ENCODE measurements at places on chromosomes 1 and 21.

GRCh38 chr1:86416343-86416742 lies 7.6 kb upstream of the CLCA2 start:
- DNase-seq: no peak

DNA sequence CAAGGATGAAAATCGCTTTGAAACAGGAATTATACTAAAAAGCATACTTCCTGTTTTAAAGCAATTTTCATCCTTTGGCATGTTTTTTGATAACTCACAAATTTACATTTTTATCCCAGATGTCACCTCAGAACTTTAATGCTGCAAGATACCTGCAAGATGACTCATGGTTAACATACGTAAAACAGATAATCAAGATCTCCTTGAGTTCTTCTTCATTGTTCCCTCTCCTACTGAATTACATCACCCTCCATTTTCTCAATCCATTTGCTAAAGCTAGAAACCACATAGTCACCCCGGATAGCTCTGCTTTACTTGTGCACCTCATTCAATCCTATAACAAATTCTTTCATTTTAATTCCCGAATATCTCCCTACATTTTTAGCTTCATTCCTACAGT lies 1114.2 kb downstream of the PLA2G4A start:
- DNase-seq: no peak

GRCh38 chr21:42142627-42143026 lies 71.5 kb downstream of the UMODL1 start:
- no peak for DNase-seq

GRCh38 chr1:171868217-171868803 lies 27.0 kb downstream of the DNM3 start:
- no peak for DNase-seq

DNA sequence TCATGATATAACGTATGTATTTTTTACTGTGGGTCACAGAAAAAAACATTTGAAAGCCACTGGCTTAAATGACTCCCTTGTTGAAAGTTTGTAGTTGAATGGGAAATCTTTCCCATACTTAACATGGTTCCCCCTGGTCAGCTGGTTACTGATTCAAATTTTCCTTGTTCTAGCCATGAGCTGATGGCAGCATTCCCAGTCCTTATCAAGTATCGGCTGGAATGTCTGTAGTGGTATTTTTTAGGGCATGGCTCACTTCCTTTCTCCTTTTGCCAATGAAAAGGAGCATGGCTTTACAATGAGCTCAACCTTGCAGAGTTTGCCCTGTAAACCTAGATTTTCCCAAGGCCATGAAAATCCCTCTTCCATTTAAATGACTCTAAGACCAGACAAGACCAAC lies 55.7 kb downstream of the GIPC2 start:
- DNase-seq: no peak

DNA sequence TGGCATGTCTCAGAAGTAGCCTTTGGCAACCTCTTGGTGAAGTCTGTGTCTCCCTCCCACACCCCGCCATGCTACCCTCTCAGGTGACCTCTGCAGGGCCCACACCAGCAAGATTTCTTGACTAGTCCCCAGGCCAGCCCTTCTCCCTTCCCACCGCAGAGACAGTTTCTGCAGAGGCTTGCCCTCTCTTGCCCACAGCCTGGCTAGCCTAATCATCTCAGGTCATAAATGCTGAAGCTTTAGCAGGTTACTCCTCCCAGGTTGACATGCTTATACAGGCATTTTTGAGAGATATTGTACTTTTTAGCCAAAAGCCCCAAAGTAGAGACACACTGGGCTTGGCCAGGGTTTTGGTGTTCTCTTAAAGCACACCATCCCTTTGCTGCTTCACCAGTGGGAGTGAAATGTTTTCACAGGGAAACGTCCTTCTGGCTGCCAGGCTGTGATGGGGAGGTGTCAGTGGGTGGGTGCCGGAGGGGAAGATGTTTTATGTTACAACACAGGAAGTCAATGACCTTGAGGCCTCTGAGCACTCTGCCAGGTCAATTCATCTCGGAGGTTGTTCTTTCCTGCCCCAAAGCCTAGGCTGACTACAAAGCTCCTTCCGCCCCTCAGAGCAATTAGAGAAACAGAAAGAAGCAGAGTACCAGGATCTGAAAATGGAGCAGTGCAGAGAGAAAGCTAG lies 58.5 kb downstream of the STYXL2 start:
- DNase-seq: no peak

DNA sequence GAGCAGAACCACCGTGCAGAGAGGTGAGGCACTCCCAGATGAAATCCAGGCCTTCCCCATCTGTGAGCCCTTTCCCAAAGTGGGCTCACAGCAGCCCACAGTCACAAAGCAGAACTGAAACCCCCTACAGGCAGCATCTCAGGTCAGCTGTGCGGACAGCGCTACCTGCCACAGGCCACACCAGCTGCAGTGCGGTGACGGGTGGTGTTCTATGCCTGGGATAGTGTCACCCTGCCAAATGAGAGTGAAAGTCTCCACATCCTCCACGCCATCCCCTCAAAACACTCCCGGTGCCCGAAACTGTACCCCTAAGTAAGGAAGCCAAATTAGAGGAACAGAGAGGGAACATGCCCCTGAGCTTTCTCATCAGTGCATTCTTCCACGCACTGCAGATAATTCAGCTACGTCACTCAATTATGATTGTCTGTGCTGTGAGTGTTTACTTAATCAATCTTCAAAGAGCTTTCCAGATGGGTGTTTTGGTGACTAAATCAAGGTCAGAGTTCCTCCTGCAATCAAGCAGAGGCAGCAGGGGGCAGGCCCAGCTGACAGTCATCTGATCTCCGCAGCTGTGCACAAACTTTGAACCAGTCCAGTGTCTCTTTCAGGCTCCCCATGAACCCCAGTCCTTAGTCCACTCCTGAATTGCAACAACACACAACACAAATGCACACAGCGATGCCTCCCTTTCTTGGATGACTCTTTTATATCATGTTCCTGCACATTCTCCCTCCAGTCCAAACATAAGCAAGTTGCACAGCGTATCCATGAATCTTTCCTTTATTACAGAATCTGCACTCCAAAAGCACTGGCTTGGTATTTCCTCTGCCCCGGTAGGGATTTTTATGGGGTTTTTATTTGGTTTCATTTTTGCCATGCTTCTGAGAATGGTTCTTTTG lies 150.0 kb downstream of the TOMM20 start:
- peak; percentile 54 for DNase-seq

DNA sequence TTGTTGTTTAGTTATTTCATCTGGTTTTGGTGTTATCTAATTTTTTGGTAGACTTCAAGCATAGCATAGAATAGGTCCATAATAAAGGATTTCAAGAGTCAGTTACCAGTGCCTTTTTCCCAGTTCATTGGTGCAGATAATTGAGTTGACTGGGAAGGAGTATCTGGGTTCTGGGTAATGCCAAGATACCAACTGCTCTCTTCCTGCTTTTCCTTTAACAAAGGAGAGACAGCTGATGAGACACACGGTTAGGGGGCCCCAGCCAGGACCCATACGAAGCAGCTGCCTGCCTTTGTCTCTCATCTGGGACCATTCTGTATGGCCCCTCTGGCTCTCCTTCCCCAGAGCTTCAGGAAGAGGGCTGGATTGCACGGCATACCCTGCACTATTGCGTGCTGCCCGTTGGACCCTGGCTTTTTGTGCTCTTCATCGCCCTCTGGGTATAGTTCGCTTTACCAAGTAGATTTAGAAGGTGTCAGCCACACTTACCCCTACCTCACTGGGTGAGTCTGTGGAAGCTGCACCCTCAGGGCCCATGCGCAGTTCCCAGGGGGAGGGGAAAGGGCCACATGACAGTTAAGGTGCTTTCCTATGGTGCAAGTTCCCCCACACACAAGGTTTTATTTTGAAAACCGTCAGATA lies 7.0 kb downstream of the NAV1 start:
- DNase-seq: no peak

- DNase-seq: no peak
Observed at GRCh38 chr1:156480016-156480370, 20.6 kb downstream of the MEF2D start.

GRCh38 chr1:179598631-179599030 lies 7.0 kb downstream of the TDRD5 start:
- DNase-seq: no peak

- DNase-seq: no peak
Observed at GRCh38 chr1:51664421-51665240, 47.7 kb downstream of the OSBPL9 start.

GRCh38 chr1:19160831-19161230 lies 49.2 kb downstream of the UBR4 start:
- DNase-seq: no peak

DNA sequence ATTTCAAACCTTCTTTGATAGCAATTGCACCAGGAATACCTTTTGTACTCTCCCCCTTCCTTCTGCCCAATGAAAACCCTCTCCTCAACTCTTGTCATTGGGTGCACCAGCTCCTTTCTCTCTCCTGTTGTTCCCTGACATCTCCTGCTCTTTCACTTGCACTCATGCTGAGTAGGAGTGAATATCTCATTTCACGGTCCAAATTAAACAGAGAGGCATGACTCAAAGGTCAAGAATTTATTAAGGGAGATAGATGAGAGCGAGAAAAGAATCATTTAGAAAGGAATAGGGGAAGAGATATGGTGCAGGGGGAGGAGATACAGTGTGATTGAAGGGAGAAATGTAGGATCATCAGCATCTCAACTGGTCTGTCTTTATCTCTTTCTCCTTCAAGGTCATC lies 22.1 kb downstream of the AIM2 start:
- DNase-seq: no peak

GRCh38 chr1:44275991-44276405 lies 62.7 kb downstream of the DMAP1 start:
- DNase-seq: no peak

DNA sequence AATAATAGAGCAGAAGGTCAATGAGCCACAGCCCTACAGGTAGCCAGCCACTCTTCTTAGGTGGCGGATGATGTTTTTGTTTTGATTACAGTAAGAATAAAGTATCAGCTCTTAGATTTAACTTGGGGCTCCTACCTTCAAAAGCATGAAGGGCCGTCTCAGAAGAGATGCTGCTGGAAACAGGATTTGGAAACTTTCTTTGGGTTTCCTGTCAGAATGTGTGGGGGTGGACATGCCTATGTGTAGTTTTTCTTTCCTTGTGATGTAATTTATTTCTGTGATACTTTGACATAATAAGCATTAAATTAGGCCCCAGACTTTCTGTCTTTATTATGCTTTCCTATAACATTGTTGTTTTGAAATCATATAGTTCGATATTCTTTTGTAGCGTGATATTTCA lies 1.5 kb downstream of the RAP1A start:
- no peak for DNase-seq

- no peak for DNase-seq
Observed at GRCh38 chr1:203058676-203058935, 27.2 kb downstream of the MYOG start.

GRCh38 chr1:209542585-209542984 lies 40.9 kb upstream of the CAMK1G start:
- no peak for DNase-seq

- no peak for DNase-seq
Observed at GRCh38 chr1:3438661-3439180, 15.7 kb upstream of the ARHGEF16 start.

DNA sequence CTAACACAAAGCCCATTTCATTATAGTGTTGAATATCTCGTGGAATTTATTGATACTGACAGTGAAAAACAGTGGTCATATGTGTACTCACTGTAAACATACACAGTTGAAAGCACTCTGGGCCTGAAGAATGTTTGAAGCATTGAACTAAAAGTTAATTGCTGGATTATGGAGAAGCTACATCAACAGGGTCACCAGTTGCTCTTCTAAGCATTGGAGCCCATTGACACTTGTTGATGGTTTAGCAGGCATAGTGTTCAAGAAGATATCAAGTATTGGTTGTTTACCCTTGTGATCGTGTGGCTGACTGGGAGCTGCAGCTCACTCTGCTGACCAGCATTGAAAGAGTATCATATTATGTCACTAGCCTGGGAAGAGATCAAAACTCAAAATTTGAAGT lies 10.3 kb downstream of the ZYG11A start:
- no peak for DNase-seq

DNA sequence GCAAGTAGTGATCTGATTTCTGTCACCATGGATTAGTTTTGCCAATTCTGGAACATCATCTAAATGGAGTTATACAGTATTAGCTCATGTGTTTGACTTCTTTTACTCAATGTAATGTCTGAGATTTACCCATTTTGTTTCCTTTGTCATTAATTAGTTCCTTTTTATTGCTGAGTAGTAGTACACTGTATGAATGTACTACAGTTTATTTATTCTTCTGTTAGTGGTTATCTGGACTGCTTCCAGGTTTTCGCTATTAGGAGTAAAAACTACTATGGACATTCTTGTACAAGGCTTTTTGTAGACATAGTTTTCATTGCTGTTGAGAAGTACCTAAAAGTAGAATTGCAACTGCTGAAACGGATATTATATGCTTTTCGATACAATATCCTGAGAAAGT lies 14.1 kb downstream of the SUCO start:
- no peak for DNase-seq

DNA sequence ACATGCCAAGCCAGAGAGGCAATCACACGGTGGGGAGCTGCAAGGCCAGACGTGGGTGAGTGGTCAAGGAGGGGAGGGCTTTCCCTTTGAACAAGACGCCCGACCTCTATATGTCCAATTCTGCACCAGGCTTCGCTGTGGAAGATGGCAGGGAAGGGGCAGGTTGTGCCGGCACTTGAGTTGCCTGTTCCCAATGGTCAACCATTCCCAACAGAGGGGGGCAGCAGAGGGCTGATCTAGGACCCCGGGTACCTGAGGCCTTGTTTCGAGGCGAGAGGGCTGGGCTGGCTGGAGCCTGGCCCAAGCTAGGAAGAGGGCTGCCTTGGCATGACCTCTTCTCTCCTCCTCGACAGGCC lies 64.9 kb downstream of the TMEM53 start:
- DNase-seq: peak; percentile 18

DNA sequence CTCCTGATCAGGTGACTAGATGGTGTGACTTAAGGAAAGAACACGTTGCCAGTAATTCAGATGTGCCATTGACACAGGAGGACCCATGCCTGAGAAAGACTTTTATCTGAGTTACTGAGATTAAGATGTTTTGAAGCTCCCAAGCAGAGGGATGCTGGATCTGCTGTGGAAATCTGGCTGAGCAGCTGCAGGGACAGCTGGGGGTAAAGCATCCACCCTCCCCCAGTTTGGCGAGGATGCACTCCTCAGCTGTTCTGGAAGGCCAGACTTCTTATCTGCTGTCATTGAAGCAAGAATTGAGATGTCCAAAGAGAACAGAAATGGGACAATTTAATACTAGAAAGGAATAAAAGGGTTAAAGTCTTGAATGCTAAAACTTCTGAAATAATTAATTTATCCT lies 25.7 kb downstream of the TTC3 start:
- DNase-seq: no peak

GRCh38 chr21:45253633-45254459 lies 33.8 kb downstream of the POFUT2 start:
- DNase-seq: no peak

Data from activated naive CD4-positive, alpha-beta T cell treated with anti-CD3 and anti-CD28 coated beads, Interleukin-2, amount 50 U/mL, for 16 hours (primary cell).